ENCODE measurements at places on chromosomes 1 and 21.

- no peak for DNase-seq
These were observed 56.5 kb upstream of the ZNF326 start for GRCh38 chr1:89938171-89939055.

DNA sequence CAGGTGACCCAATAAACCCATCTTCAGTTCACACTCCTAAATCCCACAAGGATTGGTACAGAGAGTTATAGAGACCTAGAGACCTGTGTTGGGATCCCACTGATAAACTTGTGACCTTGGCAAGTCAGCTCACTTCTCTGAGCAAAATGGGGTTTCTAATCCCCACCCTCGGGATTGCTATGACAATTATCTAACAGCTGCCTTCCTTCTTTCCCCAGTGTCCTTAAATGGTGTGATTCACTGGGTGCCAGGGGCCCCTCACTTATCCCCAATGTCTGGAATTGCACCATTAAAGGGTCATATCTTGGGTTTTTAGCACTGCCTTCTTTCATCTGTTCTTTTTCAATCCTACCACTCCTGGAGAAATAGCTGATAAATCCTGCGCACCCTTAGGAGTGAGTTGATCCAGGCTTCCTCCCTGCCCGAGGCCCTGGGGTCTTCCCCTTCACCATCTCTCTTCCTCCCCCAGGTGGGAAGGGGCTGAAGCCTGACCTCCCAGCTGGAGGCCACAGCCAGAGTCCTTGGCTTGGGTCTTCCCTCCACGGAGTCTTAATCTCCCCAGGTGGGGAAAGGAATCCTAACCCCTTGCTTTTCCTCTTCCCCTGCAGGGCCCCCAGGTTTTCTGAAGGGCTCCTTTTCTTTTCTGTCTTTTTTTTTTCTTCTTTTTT, 39.7 kb downstream of the LACTBL1 start:
- DNase-seq, result no peak

DNA sequence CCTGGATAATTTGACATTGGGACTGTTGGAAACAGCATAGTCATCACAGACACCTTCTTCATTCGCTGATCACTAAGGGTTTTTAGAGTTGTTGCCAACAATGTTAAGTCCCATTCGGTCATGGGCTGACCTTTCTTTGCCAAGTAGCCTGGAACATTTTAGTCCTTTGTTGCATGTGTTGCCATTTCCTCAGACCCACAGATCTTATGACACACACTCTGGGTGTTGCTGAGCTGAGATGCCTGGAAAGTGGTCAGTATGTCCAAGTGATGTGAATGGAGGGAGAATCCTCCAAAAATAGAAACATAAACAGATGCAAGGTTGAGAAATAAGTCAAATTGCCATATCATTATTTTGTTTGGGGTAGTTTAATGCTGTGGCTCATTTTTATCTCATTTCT, 61.5 kb upstream of the GJA5 start:
- no peak for DNase-seq

- no peak for DNase-seq
These were observed 8.7 kb downstream of the WRAP73 start for GRCh38 chr1:3641046-3641760.

- DNase-seq, result no peak
These were observed 180.4 kb downstream of the FOXD2 start for GRCh38 chr1:47618222-47618720.

DNA sequence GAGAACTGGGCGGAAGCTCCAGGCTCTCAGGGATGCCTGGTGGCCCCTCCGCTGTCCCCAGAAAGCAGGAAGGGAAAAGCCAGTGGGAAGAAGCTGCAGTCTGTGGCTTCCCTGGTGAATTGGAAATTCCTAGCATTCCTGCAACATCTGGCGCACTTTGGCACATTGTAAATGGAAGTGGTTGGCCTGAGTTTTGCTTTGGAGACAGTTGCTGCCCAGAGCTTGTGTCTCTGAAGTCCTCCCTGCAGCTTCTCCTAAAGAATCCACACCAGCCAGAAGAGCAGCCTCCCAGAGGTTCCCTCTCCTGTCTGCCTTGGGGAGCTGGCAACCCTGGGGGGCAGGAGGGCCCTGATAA, 48.2 kb downstream of the ARHGEF10L start:
- no peak for DNase-seq

GRCh38 chr1:93842750-93843500, 36.1 kb downstream of the DNTTIP2 start:
- no peak for DNase-seq

DNA sequence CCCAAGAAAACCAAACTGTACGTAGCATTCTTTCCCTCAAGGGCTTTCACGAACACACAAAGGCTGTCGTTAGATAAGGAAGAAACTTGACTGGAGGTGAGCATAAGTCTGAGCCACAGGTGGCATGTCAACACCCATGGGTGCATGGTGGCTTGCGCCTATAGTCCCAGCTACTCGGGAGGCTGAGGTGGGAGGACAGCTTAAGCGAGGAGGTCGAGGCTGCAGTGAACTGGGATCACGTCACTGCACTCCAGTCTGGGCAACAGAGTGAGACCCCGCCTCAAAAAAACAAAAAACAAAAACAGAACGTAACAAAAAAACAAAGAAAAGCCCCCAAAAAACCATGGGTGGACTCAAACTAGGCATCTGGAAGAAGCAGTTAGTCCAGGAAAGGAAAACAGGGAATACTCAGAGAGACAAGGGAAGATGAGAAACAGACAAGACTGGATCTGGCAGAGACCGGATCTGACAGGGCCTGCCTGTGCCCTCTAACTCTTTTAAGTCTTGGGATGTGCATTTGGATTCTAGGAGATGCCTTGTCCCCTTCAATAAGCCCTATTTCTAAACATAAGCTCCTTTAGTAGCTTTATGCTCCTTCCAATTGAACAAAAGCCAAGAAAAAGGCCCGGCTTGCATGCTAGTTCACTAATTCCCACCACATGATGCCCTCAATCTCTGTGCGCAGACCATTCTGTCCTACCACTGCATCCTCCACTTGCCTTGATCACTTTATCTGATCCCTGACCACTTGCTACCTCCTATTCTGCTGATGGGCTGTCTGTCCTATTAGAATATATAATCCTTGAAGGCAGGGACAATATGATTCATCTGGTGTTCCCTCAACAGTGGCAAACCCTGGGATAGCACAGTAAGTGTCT, 73.8 kb downstream of the APP start:
- no peak for DNase-seq

DNA sequence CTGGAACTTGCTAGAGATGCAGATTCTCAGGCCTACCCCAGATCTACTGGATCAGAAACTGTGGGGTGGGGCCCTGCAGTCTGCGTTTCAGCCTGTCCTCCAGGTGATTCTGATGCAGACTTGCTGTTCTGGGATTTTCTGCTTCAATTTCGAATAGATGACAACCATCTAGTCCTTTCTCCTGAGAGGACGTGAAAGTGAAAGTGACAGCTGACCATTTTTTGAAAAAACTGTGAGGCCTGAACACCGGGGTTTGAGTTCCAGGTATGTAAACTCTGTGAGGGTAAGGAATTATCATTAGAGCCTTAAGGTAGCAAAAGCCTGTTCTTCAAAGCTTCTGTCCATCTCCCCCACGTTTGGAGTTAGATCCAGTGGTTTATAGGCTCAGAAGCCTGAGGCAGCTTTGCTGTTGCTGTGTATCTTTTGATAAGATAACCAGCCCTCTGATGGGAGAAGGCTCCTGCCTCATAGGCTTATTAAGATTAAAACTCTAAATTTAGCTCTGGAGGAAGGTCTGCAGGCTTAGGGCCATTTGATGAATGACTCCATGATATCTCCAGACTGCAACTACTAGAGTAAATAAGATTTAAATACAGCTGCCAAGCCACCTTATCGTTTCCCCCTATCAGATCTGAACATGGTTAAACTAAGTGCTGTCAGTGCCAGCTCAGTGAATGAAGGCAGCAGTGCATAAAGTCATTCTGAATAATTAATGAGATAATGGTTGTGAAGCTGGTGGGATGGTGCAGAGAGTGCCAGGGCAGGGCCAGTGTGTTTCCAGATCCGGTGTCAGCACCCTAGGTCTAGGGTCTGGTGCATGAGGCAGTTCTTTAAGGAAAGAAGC, 335.2 kb downstream of the HHAT start:
- DNase-seq, result peak; percentile 8

DNA sequence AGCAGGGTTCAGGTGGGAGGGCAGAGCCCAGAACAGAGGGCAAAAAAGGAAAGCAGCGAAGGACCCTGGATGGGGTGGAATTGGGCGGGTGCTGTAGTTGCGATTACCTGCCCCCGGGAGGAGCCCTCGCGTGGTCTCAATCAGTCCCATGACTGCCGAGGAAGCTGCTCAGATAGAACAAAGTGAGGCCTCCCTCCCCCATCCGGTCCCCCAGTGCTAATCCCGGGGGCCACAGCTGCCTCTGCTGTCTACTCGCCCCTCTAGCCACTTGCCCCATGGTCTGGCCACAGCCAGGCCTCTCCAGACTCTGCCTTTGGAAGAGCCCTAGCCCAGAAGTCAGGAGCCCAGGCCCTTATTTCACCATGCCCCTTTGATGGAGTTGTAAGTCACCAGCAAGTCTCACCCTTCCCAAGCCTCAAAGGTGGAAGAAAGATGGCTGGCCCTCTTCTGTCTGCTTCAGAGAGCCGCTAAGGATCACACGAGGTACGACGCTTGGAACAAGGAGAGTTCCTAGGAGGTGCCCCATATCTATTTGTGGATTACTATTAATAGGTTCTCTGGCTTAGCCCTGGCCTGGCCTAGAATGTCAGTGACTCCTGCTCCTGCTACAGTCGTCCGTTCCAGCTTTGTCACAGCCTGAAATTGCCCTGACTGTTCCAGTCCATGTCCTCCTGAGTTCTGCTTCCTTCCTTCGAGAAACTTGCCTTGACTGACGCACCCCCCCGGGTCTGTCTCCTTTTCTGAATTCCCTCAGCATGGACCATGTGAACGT, 16.4 kb downstream of the ECHDC2 start:
- no peak for DNase-seq

DNA sequence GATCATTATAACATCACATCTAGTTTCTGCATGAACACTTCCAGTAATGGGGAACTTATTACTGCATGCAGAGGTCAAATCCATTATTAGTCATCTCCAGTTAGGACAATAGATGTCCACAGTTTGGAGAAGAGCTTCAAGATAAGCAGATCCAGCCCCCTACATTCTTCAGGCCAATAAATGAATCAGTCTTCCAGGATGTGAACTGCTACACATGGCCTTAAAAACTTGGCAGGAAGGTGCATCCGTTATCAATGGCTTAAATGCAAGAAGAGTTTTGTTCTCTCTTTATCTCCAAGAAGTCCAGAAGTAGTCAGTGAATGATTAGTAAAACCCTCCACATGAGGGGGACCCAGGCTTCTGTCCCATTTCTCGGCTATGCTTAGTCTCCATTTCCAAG, 70.8 kb downstream of the DMRTA2 start:
- no peak for DNase-seq

GRCh38 chr1:171167785-171168184, 17.3 kb upstream of the FMO2 start:
- no peak for DNase-seq

DNA sequence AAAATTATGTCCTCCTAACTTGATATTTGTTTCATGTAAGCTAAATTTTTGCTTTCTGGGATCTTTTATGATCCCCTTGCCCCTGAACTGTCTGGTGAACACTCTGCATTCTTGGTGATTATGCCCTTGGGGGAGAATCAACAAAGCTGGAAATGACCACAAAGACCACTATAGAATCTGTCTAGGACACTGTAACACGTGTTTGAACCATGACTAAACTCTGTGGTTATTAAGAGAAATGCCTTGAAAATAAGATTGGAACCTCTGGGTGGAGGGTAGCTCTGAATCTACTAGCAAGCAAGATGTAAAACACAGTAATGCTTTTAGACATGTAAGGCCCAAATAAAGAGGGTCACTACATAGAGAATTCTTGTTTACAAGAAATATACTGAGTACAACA, 237.5 kb downstream of the HMCN1 start:
- no peak for DNase-seq

GRCh38 chr1:204692841-204693356, 7.4 kb upstream of the LRRN2 start:
- no peak for DNase-seq

DNA sequence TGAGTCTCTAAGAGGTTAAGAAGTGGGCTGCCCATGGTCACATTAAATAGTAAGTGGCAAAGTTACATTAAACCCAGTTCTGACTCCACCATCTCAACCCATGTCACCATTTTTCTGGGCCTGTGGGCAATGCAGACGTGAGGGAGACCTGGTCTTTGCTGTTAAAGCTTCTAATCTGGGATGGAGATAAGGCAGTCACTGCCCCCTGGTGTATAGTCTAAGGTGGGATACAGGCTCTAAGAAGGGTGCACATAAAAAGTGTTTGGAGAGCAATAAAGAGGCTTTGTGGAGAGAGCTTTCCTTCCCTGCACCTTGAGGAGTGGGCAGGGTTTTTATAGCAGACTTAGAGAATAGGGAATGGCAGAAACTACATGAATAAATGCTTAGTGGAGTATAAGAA, 141.3 kb downstream of the ROR1 start:
- no peak for DNase-seq

DNA sequence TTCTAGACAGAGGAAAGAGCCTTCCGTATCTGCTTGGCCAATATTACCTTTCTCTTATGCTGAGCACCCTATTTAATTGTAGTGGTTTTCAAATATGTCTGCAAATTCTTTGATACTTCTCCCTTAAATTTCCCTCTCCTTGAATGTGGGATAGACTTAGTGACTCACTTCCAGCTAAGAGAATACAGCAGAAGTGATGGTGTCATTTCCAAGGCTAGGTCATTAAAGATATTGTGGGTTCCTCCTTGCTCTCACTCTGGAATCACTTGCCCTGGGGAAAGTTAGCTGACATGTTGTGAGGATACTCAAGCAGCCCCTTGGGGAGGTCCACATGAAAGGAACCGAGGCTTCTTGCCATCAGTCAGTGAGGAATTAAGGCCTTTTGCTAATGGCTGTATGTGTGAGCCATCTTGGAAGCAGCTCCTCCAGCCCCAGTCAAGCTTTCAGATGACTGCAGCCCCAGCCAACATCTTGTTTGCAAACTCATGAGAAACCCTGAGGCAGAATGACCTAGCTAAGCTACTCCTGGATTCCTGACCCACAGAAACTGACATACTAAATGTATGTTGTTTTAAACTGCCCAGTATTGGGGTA, 8.1 kb upstream of the CITED4 start:
- DNase-seq, result no peak

- no peak for DNase-seq
These were observed 2.8 kb upstream of the ZBTB7B start for GRCh38 chr1:154999571-155000410.

- DNase-seq, result no peak
These were observed 44.4 kb upstream of the ANGPTL7 start for GRCh38 chr1:11144570-11145256.

- DNase-seq, result no peak
These were observed 1094.6 kb upstream of the ADGRL4 start for GRCh38 chr1:80101159-80101558.

- DNase-seq, result no peak
These were observed 5.6 kb downstream of the SH3BGRL3 start for GRCh38 chr1:26285366-26286063.

GRCh38 chr1:85494904-85495266, 29.9 kb upstream of the DDAH1 start:
- DNase-seq, result no peak

DNA sequence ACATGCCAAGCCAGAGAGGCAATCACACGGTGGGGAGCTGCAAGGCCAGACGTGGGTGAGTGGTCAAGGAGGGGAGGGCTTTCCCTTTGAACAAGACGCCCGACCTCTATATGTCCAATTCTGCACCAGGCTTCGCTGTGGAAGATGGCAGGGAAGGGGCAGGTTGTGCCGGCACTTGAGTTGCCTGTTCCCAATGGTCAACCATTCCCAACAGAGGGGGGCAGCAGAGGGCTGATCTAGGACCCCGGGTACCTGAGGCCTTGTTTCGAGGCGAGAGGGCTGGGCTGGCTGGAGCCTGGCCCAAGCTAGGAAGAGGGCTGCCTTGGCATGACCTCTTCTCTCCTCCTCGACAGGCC, 64.9 kb downstream of the TMEM53 start:
- no peak for DNase-seq

Data from NCI-H1417 treated with DMSO at 0.1 percent for 48 hours (cell line).